ENCODE measurements at places on chromosomes 6 and 20.

- DNase-seq = peak; percentile 31
Observed at GRCh38 chr6:138194287-138194686, 24.0 kb downstream of the PBOV1 start.

DNA sequence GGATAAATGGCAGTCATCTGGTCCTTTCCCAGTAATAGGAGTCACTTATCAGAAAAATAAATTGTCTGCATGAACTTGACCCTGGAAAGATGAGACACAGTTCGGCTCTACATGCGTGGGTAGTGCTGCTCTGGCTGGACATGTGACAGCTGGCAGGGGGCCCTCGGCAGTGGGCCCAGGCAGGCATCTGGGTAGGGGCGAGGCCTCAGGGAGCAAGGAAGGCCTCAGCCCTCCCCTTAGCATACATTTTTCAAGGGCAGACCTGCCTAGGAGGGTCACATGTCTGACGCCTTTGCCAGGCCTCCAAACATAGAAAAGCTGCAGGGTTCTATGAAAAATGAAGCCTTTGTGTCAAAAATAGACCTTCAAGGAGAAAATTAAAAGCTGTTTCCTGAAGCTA, 12.8 kb upstream of the ILRUN start:
- no peak for DNase-seq

GRCh38 chr6:16505711-16506357, 255.4 kb downstream of the ATXN1 start:
- DNase-seq = no peak

DNA sequence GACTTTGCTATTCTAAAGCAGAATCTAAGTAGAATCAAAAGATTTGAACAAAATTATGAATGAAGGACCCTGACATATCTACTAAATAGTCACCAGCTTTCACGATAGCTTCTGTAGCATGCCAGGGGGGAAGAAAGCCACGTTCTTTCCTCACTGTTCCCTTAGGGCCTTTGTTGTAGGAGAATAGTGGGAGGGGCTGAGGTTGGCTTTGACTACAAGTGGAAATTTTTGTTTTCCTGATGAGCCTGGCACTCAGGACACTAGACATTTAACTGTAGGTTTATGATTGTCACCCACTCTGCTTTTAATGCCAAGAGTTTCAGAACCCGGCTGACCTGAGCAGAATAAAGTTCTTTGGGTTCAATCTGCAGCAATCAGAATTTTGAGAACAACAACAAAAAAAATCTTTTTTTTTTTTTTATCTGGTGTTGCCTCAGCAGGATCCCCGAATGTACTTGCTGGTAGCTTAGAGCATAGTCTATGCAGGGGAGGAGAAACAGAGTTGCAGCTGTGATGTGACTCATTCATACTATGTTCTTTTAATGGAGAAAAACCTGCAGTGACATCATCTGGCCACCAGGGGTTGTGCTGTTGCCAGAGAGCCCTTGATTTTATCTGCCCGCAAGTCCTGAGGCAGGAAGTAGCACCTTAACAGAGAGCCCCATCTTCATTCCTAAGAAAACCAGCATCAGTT, 38.5 kb downstream of the TPD52L1 start:
- DNase-seq = no peak

DNA sequence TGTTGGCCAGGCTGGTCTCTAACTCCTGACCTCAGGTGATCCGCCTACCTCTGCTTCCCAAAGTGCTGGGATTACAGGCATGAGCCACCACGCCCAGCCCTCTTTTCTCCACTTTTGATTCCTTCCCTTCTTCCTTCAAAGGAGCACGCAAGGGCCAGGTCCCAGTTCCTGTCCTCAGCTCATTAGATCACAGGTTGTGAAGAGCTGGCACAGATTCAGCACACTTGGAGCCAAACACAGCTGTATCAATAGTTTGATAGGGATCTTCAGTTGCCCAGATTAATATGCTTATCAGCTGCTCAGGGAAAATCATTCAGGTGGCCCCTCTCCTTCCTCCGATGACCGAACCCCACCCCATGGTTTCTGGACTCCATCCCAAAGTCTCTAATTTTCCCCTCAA, 14.4 kb upstream of the SLC22A23 start:
- no peak for DNase-seq

DNA sequence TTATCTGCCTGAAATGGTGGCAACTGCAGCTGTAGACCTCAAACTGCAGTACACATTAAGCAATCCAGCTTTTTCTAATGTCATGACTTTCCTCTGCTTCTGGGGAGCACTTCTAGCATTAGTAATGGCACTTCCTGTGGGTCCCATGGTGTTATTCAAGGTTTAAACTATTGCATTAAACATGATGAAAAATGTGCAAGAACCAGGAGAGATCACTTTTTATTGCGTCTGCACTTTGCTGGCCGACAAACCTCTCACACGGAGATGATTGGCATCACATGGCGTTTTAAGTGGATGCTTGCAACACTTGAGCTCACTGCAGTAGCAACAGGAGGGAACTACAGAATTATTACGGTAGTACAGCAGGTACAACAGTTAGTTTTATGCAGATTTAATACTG, 148.4 kb downstream of the HIVEP2 start:
- no peak for DNase-seq

GRCh38 chr6:87473419-87473903, 687 bp downstream of the SLC35A1 start:
- DNase-seq = no peak

DNA sequence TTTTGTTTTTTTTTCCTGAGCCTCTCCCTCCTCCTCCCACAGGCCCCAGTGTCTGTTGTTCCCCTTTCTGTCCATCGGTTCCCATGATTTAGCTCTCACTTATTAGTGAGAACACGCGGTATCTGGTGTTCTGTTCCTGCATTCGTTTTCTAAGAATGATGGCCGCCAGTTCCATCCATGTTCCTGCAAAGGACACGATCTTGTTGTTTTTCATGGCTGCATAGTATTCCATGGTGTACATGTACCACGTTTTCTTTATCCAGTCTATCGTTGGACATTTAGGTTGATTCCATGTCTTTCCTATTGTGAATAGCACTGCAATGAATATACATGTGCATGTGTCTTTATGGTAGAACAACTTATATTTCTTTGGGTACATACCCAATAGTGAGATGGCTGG, 105.6 kb upstream of the NUP153 start:
- DNase-seq = no peak

DNA sequence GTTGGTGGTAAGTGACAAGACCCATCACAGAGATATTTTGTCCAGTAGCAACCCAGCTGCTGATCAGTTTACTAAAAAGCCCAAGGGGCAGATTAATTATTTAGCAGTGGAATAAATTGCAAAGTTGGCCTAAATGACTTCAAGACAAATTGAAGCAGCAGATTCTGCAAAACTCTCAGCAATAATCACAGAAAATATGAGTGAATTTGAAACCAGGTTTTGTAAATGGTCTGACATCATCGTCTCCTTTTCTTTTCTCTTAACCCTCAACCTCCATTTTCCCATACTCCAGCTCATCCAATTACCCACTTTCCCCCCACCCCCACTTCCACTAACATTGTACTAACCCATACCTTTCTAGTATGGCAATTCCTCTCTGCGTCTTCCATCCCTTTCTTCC, 11.3 kb upstream of the PTPRK start:
- no peak for DNase-seq

DNA sequence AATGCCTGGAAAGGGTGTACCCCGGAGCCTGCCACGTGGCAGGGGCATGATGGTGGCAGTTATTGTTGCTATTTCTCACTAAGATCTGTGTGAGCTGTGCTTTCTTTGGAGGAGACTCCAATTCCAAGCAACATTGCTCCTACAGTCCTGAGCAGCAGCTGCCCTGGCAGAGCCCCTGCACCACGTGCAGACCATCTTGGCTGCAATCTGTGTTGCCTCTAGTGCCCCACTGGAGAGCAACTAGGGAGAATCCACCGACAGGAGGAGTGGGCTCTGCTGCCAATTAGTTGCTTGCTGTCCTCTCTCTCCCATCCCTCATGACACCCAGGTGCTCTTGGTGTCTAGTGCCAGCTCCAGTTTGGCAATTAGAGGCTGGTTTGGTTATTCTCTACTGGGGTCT, 116.0 kb downstream of the PXDC1 start:
- no peak for DNase-seq

DNA sequence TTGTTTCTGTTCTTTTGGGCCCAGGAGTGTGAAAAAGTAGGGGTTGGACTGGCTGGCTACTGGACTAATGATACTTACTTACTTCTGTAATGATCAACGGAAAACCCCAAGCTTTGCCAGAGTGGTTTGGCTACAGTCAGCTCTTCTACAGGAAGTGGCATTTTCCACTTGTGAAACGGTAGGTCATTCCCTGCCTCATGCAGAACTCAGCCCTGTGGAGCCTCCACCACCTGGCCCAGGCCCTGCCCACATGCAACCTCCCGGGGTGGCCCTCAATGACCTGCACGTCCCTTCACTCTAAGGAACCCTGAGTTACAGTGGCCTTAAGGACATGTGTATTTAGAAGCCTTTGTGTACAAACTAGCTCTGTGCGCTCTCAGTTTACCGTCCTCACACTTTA, 140.4 kb downstream of the DTNBP1 start:
- no peak for DNase-seq

GRCh38 chr20:32970115-32970972, 33.9 kb downstream of the SUN5 start:
- DNase-seq = no peak

DNA sequence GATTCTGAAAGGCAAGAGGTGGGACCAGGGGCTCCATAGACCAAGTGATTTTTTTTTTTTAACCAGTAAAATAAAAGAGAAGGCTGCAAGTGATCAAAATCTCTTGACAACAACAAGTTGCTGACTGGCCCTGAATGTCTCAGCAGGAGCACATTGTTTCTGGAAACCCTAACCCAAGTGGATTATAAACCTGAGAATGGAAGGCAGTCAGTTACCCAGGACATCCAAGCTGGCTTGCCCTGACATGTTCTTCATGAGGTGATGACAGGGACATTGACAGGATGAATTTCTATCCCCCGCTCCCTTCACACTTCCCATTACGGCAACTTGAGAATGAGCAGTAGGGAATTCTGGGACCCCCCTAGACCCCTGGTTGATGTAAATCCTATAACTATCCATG, 49.6 kb upstream of the RIPOR2 start:
- no peak for DNase-seq

DNA sequence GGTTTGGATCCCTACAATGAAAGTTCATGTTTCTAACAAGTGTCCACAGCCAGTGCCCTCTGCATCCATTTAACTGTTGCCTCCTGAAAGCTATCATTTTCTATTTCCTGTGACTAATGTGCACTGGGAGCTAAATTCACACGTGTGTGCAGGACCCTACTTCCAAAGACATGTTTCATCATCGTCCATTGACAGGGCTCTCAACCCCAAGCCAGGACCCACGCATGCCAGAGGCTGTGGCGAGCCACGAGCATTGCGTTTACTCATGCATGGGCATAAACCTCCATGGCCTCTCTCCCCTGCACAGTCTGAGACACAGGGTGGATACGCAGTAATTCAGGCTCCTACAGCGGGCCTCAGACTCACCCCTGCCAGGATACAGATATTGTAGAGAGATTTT, 153.2 kb downstream of the MAFB start:
- DNase-seq = no peak

GRCh38 chr20:33444797-33445560, 1.4 kb upstream of the SNTA1 start:
- DNase-seq = no peak

GRCh38 chr6:122869437-122870024, 80.5 kb downstream of the SMPDL3A start:
- DNase-seq = peak; percentile 11

- DNase-seq = no peak
Observed at GRCh38 chr6:83313882-83314281, 117.0 kb downstream of the ME1 start.

- no peak for DNase-seq
Observed at GRCh38 chr20:19015351-19016139, 196.9 kb upstream of the SLC24A3 start.

DNA sequence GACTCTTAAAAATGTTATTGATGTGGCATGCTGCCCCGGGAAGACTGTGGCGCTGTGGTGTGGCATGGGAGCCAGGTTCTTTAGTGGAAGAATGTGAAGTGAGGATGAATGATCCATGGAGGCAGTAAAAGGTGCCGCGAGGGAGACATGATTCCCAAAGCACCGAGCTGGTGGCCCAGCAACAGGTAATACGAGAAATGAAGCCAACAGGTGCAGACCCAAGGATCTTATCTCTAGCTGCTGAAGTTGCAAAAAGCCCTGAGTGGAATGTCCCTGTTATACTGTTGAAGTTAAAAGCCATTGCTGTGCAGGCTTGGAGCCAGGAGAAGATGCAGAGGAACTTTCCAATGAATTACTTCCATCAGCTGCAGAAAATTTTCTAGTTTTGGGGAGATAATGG, 53.5 kb downstream of the OR2B6 start:
- no peak for DNase-seq

DNA sequence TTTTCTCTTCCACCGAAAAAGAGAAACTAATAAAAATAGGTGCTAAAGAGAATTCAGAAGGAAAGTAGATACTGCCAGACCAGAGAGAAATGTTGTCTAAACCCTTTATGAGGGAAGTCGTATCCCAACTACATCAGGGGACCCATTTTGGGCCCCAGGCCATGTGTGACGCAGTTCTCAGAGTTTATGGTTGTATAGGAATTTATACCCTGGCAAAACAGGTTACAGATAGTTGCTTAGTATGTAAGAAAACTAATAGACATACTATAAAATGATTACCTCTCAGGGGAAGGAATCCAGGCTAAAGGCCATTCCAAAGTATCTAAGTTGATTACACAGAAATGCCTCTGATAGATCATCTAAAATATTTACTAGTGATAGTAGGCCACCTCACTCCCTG, 28.6 kb upstream of the SLC52A3 start:
- no peak for DNase-seq

- DNase-seq = no peak
Observed at GRCh38 chr6:23841116-23841515, 284.9 kb upstream of the NRSN1 start.

DNA sequence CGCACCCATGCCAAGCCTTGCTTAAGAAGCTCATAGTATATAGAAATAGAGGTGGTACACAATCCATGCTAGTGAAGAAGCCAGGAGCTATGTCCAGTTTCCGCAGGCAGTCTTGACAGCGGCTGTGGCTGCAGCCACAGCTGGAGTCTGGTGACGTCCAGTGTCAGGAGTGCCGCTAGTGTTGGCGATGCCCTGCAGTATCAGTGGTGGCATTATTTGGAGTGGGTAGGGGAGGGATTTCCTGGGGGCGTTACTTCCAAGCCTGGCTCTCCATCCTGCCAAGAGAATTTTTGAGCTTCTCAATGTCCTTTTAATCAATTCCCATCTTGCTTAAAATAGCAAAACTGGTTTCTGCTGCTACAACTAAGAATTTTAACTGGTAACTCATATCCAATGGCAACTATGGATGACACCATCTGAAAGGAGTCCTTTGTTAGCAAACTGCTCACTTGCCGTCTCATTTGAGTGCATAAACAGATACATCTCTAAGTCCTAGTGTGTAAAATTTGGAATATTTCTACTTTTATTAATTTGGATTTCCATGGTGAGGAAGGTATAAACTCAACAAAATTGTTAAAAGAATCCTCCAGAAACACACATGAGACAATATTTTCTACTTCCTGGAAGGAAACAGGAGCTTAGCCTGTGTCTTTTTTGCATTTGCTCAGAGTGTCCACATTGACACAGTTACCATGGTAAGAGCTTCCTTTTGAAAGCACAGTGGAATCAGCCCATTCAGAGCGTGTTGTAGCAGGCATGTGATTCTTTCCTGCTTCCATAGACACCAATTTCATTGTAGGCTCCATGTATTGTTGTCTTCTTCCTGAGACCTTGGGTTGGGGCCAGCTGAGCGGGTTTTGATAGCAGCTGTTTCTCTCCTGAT, 44.6 kb upstream of the PXDC1 start:
- DNase-seq = no peak
